ENCODE measurements at places on chromosomes 16 and 17.

- no peak for DNase-seq
Observed at GRCh38 chr17:44758414-44759085, at the start of gene ADAM11. ADAM11 (plus strand) TSS chr17:44758988; CDS start chr17:44759200, 212 bp downstream.

DNA sequence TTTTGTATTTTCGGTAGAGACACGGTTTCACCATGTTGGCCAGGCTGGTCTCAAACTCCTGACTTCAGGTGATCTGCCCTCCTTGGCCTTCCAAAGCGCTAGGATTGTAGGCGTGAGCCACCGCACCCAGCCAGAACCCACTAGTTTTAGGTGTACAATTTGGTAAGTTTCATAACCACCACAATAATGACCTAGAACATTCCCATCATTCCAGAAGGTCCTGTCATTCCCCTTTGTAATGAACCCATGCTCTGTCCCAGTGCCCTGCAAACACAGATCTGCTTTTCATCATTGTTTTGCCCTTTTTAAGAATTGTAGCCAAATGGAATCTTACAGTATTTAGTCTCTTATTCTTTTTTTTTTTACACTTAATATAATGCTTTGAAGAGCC lies 35.6 kb upstream of the IRF8 start:
- no peak for DNase-seq

- DNase-seq = no peak
Observed at GRCh38 chr16:12703935-12704334, 99.8 kb downstream of the CPPED1 start.

DNA sequence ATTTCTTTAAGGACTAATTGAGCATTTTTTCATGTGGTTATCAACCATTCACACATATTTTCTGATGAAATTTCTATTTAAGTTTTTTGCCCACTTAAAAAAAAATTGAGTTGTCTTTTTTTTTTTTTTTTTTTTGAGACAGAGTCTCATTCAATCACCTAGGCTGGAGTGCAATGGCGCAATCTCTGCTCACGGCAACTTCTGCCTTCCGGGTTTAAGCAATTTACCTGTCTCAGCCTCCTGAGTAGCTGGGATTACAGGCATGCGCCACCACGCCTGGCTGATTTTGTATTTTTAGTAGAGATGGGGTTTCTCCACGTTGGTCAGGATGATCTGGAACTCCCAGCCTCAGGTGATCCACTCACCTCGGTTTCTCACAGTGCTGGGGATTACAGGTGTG lies 34.3 kb downstream of the RAB11FIP3 start:
- DNase-seq = no peak

DNA sequence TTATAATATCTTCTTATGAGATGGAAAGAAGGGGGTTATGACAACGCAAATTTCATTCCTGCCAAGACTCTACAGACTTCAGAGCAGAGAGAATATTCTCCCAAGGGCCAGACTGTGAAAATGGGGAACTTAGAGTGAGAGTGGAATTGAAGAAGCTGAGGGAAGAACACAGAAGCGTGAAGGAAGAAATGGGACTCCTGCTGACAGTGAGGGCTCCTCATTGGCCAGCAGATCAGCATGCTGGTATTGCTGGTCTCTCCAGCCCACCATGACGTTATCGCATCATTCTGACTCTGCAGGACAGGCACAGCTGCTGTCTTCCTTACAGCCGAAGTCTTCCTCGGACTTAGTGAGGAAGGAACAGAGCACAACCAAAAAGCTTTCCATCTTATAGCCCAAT lies 24.3 kb downstream of the CCL4 start:
- DNase-seq = no peak

DNA sequence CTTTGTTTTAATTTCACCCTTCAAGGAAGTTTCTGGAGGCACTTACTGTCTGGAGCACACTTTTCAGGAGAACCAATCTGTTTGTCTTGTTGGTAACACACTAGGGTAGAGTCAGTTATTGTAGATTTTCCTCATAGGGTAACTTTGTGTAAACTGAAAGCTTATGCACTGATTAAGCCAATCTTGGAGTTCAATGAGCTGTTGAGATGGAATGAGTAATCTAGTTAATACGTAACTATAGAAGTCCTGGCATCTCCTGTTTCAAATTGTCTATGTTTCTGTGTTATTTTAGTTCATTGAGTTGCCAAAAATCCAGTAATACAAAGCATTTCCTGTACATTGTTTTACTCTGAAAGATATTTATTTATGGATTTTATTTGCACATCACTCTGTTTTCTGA lies 111.6 kb upstream of the HAS3 start:
- no peak for DNase-seq

- no peak for DNase-seq
Observed at GRCh38 chr16:52456368-52456767, 90.6 kb downstream of the TOX3 start.

DNA sequence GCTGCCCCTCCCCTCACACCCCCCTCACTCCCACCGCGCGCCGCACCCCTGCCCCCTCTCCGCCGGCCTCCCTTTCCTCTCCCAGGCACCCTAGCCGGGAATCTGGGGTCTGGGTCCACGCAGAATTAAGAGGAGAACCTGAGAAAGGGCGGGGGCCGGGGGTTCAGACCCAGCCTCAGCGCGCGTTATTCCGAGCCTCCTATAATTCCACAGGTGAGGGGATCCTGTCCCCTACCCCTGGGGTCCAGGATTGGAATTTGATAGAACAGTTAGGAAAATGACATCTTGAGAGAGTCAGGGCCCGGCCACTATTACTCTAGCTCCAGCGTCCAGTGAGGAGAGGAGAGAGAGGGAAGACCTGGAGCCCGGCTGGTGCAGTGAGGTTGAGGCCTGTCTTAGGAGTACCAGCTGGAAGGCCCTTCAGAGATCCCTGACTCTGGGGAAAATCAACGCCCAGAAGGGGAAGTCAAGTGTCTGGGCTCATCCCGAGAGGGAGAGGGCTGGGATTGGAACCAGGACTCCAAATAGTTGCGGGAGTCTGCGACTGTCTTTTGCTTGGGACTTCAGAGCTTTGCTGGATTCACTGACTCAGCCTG lies 17.3 kb downstream of the GRB7 start:
- no peak for DNase-seq

DNA sequence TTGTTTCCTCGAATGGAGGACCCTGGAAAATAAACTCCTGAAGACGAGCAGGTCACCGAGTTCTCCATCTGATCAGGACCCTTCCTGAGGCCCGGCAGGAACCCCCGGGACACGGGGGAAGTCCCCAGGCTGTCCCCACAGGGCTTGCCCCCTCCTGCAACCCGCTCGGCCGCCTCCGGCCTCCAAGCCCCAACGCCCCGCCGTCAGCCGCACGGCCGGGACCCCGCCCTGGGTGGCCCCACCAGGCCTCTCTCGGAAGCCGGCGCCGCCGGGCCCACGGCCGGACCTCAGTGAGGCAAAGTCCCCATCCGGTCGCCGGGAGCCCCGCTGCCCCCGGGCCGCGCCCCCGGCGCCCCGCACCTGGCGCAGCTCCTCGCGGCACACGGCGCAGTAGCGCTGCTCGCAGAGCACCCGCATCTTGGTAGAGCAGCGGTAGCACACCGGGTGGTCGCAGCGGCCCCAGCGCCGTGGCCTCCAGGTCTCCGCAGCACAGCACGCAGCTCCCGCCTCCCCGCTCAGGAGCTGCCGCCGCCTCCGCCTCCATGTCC lies 383 bp downstream of the ZNF598 start:
- no peak for DNase-seq

- DNase-seq = no peak
Observed at GRCh38 chr16:64174327-64174726, 947.5 kb downstream of the CDH11 start.

DNA sequence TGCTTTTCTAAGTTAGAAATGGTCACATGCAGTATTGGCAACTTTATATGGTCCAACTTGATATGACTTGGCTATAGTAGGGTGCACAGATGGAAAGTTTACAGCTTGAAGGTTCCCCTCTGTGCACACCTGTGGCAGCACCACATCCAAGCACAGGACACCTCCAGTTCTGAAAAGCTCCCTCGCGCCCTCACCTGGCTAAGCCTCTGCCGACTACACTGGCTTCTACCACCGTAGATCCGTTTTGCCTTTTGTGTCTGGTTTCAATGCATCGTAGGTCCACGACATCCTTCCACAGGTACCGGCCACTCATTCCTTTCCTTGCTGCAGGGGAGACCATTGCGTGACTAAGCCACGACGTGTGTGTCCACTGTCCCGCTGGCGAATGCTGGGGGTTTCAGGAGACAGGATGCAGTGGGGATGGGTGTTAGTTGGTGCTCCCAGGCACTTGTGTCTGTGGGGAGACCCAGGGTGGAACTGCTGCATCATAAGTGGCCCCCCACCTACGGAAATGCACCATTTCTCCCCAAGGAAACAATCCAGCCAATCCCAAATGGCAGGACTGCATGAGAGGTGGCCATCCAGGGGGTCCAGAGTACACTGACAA lies 4.9 kb upstream of the RASD1 start:
- no peak for DNase-seq

DNA sequence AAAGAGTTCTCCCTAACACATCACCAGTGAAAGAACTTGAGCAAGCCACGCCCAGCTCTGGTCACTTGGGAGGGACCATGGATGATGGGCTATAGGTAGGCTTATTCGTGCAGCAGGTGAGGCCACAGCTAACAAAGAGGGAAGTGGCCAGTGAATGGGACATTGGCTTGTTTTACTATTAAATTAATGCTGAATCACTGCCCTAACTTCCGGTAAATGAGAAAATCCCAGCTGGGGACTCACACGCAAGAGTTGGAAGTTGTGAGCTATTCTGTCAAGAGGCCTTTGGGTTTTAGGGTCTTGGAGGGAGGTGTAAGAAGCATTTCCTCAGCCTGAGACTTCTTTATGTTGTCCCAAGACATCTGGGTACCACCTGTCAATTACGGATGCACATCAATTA lies 315.3 kb downstream of the XYLT1 start:
- no peak for DNase-seq

DNA sequence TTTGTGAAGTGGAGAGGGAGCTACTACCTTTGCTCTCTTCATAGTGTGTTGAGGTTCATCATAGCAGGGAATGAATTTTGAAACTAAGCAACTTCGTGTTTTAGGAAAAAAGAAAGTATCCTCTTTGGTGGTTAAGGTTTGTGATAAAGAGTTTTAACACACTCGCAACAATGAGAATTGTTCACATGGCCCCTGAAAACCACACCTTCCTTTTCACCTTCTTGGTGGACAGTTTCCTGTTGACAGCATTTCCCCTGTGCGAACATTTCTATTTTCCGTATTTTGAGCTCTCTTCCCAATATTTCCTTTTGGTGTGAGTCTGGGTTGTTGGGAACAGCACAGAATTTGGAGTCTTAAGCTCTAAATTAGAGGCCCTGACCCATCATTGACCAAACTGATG lies 3.8 kb downstream of the OR4D2 start:
- DNase-seq = no peak

GRCh38 chr17:19001907-19002590 lies 2.5 kb downstream of the FAM83G start:
- DNase-seq = no peak

GRCh38 chr17:77666881-77667395 lies 291.6 kb upstream of the TNRC6C start:
- DNase-seq = peak; percentile 61

DNA sequence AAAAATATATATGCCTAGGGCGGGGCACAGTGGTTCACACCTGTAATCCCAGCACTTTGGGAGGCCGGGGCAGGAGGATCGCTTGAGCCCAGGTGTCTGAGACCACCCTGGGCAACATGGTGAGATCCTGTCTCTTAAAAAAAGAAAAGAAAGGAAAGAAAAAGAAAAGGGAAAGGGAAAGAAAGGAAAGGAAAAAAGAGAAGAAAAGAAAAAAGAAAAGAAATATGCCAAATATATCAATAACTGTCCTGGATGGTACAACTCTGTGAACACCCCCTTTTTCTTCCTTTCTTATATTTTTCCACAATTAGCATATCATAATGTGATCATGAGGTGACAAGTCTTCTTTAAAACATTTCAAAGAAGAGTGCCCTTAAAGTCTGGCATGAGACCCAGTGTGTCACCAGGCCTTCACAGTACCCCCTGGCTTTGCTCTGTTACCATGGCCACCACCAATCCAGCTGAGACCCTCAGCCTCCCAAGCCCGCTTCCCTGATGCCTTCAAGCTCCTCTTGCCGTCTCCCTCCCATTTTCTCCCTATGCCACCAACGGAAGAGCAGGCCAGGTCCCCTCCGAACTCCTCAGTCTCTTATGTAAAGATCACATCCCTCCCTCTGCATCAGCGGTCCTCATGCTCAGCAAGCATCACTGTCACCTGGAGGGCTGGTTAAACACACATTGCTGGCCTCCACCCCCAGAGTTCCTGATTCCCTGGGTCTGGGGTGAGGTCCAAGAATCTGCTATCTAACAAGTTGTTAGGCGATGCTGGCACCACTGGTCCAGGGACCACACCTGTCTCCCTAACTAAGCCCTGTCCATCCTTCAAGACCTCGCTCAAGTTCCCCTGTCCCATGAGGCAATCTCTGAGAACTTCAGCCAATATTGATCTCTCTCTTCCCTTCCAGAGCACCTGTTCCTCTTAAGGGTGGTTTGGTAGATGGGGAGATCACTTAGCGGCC lies 44.5 kb downstream of the CUEDC1 start:
- no peak for DNase-seq

DNA sequence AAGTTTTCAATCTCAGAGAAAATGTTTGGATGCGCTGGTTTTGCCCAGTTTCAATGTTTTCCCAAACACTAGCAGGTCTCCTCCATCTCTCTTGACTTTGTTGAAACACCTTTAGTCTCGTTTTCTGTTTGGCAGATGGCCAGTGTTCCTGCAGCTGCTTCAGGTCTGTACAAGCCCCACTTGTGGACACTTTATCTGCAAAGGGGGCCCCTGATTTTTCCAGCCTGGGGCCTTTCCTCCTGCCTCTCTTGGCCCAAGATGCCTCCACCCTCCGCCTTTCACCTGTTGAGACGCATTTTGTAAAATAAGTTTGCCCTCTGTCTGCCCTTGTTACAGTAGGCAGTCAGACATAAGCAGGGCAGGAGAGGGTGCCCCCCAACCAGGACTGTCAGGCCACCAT lies 21.8 kb upstream of the PRM1 start:
- no peak for DNase-seq

DNA sequence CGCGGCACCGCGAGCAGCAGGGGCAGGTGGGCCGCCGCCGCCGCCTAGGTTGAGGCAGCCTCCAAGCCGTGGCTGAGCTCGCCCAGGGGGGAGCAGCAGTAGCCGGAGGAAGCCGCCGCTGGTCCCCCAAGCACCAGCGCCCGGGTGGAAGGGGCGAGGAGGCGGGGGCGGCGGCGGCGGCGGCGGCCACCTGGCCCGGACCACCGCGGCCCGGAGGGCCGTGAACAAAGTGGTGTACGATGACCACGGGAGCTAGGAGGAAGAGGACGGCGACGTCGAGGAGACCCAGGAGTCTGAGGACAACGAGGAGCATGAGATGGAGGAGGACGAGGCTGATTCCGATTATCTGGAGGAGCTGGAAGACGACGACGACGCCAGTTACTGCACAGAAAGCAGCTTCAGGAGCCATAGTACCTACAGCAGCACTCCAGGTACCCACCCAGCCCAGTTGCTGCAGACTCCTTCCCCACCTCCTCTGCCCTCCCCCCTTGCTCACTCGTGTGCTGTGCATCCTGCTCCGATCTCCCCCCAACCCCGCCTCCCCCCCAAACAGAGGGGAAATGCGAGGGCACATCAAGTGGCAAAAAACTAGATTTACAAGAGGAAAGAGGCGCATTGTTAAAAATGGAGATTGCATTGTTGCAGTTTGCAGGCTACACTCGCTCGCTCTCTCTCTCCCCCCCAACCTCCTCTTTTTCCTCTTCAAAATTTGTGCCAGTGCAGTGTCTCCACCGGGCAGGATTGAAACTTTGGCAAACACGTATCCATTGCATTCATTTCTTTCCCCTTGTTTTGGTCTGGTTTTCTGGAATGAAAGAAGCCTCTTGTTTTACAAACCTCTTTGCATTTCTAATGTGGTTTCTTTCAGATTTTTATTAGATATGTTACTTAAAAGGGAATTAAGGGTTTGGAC lies 41.8 kb upstream of the AMZ2 start:
- DNase-seq = no peak

- no peak for DNase-seq
Observed at GRCh38 chr16:55913716-55914115, 38.5 kb upstream of the CES5A start.
